NCI-H1105 treated with DMSO at 0.1 percent for 48 hours (cell line): ENCODE measurements at places on chromosomes 1 and 21.

DNA sequence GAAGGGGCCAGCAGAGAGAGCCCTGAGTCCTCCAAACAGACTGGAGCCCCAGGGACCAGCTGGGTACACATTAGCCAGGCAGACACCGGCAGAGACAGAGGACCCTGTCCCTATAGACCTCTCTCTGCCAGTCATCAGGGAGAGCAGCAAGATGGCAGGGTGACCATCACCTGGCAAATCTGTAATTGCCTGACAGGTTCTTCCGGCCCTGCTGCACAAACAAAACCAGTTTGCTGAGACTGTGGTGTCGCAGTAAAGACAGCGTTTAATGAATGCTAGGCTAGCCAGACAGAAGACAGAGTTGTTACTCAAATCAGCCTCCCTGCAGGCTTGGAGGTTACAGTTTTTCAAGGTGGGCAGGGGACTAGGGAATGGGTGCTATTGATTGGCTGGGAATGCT, 618.9 kb downstream of the NPHP4 start:
- DNase-seq: no peak

DNA sequence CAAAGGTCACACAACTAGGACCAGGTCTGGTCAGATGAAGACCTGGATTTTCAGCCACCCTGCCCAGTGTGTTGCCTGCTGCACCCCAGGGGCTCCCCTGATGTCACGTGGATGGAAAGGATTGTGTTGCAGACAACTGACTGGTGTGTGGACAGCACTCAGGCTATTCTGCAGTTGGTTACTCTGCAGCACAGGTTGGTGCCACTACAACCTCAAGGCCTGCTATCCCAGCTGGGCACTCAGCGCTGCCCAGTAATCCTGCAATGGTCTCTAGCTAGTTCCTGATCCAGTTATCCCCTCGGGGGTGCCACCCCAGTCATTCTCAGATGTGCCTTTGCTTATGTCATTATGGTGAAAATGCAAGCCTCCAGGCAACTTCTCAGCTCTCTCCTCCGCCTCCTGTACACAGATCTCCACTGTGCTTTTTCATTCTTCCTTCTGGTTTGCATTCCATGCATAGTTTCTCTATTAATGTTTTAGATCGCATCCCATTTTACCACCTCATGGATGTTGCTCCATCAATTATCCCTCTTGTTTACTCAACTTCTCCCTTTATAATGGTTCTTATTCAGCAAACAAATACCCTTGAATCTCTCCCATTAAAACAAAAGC, 503.2 kb upstream of the CAMK1G start:
- DNase-seq: no peak

DNA sequence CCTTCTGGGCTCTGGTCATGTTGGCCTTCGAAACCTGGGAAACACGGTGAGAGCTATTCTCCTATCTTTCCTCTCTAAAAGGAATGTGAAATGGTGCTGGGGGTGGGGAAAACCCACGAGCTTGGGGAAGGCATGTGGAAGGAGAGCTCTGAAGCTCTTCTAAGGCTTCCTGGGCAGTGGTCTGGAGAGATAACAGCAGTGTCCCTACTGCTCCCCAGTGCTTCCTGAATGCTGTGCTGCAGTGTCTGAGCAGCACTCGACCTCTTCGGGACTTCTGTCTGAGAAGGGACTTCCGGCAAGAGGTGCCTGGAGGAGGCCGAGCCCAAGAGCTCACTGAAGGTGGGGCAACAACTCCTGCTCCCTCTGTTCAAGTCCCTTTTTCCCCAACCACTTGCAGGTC, 2.8 kb downstream of the USP21 start:
- no peak for DNase-seq

DNA sequence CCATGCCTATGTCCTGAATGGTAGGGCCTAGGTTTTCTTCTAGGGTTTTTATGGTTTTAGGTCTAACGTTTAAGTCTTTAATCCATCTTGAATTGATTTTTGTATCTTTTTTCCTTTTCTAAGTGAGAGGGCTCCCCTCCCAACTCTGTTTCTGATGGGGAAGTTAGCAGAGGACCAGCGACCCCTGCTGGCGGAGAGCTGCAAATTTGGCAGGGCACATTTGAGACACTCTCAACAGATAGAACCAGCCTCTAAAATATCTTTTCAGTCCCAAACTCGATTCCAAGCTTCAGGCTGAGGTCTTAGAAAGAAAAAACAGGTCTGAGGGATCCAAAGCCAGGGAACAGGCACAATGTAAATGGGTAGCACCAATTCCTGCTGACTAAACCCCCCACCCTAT, 32.5 kb downstream of the LRRC3 start:
- DNase-seq: no peak

DNA sequence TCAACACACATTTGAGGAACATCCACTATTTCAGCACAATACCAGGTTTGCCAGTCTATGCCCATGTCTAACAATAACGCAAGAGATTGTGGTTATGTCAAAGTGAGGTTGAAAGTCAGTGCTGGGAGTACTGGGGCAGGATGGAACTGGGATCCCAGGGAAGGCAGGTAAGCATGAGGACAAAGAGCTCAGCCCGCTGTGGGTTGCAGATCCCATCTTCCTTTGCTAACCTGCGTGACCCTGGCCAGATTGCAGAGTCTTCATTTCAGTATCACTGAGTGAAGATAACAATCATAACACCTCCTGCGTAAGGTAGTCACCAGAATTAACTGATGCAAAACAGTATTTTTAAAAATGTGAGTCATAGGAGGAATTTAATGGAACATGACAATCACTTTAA, 250.0 kb downstream of the PCP4 start:
- no peak for DNase-seq

- DNase-seq: no peak
Observed at GRCh38 chr1:97352936-97353382, 567.9 kb downstream of the DPYD start.

GRCh38 chr1:39117899-39118450, 86.5 kb upstream of the MACF1 start:
- no peak for DNase-seq

DNA sequence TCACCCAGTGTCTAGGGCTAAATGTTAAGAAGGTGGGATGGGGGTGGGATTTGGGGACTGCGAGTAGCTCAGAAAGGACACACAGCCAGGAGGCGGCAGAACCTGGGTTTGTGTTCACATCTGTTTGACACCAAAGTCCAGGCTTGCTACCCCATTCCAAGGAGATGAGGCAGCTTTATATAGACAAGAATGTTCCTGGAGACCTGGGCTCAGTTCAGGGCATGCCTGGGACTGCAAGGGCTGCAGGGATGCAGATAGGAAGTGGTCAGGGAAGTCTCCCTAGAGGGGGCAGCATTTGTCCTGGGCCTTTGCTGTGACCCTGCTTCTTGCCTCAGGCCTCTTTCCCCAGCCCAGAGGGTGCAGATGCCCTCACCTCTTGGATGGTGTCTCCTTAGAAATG, 16.3 kb downstream of the PADI3 start:
- DNase-seq: no peak
